ENCODE measurements at places on chromosomes 7 and 10.

GRCh38 chr7:136245327-136246004 is 268.3 kb upstream of the MTPN start:
- no peak for DNase-seq

DNA sequence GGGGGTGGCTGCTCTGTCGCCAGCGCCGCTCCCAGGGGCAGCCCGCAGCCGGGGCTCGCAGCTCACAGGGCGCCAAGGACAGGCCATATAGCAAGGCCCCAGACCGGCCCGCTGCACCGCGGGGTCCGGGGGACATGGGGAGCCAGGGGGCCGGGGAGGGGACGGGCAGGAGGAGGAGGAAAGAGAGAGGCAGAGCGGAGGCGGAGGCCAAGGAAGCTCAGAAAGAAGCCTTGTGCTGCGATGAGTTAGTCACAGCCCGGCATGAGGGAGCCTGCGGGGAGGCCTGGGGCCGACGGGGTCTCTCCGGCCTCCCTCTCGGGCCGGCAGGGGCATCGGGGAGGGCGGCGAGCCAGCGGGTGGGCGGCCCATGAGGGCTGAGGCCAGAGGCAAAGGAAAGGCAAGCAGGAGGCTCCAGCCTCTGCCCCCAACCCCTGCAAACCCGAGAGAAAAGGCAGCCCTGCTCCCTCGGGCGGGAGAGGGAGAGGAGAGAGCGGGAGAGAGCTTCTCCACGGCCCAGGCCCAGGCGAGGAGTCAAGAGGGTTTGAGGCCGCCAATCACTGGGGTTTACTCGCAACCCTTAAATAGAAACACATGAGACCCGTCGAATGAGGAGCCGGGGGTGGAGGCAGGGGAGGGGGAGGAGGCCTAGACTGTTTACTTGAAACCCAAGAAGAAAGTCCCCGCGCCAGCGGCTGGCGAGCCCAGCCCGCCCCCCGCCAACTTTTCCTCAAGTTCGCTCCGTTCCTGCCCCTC is 167.9 kb downstream of the NEURL1 start:
- peak; percentile 80 for DNase-seq

DNA sequence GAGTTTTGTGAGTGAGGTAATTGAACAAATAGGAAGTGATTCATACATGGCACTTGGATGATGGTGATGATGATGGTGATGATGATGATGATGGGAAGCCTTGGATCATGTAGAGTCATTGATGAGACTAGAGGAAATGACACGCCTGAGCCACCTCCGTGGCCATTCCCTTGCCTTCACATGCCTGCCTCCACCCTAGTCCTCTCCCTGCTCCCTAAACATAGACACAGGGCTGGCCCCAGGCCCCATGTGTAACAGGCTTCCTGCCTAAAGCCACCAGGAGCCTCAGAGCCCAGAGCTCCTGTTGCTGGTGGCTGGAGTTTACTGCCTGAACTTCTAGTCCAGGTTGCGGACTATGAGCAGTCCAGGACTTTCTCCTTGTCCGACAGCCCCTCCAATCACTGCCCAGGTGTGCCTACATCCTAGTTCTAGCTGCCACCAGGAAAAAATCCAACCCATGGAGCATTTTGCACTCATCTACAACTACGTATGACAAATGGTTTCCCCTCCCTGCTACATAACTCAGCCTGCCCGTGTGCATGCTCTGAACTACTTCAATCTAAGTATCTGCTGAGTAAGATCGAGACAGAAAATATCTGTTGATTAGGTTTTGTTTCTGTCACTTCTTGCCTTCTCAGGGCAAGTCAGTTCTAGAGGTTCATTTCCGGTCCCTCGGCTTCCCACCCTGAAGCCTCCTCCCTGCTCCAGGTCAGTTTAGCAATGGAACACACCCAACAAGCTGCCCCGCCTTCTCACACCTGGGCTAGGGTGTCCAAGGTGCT is 35.5 kb upstream of the KDM7A start:
- DNase-seq, result no peak

GRCh38 chr10:120097766-120098165 is 205.2 kb downstream of the SEC23IP start:
- DNase-seq, result no peak

- DNase-seq, result no peak
Measured at GRCh38 chr10:129332476-129332875, 134.6 kb upstream of the MGMT start.

- no peak for DNase-seq
Measured at GRCh38 chr7:115068220-115068619, 146.3 kb downstream of the MDFIC start.

DNA sequence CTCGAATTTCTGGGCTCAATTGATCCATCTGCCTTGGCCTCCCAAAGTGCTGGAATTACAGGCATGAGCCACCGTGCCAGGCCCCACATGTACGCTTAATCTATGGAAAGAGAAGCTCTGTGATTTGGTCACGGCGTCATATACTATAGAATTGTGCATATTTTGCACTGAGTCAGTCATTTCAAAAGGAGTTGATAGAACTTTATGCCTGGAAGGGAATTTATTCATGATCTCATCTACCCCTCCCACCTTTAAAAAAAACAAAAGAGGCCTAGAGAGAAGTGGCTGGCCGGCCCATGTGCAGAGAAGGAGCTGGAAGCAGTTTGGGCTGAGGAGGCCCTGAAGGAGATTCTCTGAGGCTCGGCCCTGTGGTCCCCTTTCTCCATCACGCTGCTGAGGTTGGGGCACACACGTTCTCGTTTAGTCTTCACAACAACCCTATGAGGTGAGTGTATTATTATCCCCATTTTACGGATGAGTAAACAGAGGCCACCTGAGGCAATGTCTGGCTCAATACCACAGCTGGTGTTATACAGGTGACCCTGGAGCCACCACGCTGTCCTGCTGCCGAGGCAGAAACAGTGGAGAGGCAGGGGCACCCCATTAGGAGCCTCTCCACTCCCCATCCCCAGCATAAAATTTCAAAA is 47.2 kb upstream of the ZRANB1 start:
- DNase-seq, result no peak

GRCh38 chr7:77558284-77558967 is 21.3 kb downstream of the PTPN12 start:
- no peak for DNase-seq

- peak; percentile 54 for DNase-seq
Measured at GRCh38 chr10:97701438-97702069, 12.0 kb upstream of the MARVELD1 start.

DNA sequence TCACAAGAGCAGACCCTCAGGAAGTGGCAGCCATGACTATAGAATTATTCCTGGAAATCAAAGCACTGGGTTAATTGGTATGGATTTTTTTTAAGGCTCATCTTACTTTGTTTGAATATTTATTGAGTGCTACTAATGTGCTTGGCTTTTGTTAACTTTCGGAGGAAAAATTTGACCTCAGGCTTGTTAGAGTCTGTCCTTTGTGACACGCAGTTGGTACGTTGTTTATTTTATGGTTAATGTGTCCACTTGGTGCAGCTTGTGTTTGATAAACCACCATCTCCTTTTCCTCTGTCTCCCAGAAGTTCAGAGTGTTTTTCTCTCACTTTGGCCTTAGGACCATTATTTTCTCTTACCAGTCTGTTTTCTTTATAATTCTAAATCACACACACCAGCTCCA is 268.6 kb downstream of the SDK1 start:
- DNase-seq, result no peak

DNA sequence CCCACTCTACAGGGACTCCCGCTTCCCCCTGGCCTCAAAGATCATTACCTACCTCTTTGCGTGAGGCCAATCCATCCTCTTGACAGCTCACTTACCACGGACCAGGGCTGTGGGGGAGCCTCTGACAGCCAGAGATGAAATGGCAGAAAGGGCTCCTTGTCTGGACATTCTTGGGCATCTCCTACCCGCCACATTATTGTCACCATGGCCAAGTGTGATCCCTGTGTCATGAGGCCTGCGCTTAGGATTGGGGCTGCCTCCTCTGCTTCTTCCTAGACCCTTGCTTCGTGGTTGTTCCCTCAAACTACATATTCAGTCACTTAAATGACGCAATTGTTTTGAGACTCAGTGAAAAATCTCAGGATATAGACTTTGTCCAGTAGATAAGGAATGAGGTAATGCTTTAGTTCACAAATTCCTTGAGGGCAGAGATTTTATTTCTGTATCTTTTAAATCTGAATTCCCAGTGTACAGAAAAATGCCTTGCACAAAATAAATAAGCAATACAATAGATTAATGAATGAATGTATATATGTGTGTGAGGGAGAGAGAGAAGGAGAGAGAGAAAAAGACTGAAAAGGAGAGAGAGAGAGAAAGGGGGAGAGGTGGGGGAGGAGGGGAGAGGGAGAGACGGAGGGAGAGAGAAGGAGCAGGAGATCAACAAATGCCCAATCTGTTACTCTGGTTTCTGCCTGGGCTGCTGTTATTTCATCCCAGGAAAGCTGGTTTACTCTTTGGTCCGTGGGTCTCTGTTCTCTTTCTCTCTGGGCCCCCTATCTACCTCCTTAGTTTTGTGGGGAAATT is 159.0 kb downstream of the PLXNA4 start:
- no peak for DNase-seq

- DNase-seq, result no peak
Measured at GRCh38 chr10:118792526-118792925, 37.8 kb upstream of the CACUL1 start.

GRCh38 chr10:70055550-70055949 is 2.9 kb downstream of the MACROH2A2 start:
- DNase-seq, result no peak

DNA sequence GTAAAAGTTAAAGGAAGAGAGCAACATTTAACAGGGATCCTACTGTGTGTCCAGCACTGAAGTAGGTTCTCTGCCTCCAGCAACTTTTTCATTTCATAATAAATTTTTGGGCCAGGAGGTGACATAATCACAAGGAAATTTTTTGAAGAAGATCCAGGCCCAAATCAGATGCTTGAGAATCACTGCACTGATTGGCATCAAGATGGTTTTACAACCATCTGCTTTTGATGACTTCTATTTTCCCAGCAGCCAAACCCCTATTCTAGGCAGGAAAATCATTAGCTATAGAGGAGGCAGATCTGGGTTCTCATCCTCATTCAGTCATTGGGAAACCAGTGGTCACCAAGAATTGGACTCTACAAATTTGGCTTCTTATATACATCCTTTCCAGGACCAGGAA is 79.0 kb downstream of the ARL4A start:
- DNase-seq, result no peak

- DNase-seq, result no peak
Measured at GRCh38 chr7:153245809-153246208, 486.3 kb downstream of the ACTR3B start.

DNA sequence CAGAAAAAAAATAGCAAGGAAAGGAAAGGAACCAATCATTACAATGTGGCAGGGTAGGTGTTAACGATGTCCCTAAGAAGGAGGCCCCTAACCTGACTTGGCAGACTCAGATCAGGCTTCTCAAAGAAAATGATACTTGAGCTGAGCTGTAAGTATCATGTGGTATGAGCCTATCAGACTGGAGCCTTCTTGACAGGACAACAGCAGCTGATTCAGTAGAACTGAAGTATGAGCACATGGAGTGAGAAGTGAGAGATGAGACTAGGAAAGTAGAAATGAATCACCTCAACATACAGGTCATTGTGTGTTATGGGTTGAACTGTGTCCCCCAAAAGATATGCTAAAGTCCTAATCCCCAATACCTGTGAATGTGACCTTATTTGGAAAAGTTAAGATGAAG is 66.3 kb downstream of the MTERF1 start:
- no peak for DNase-seq

GRCh38 chr7:119688831-119689230 is 584.1 kb upstream of the KCND2 start:
- no peak for DNase-seq

DNA sequence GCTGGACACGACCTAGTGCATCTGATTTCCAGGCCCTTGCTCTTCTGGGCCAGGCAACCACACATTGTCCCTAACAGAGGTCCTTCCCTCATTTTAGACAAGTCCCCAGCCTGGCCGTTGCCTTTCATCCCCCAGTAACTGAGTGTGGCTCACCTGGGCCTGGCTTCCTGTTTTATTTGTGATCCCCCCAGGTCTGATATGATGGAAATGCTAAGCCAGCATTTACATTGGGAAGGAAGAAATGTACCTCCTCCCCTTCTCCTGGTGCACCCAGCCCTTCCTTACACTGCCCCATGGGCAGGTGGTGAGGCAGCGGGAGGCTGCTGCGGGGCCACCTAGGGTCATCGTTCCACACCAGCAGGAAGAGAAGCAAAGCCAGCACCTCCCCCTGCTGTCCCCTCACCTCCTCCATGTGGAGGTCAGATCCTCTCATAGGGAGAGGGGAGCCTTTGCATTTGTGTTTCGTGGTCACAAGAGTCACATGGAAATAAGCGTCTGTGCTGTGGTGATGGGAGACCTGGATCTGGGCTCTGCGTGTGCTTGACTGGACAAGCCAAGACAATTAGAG is 108.8 kb downstream of the GLRX3 start:
- no peak for DNase-seq

DNA sequence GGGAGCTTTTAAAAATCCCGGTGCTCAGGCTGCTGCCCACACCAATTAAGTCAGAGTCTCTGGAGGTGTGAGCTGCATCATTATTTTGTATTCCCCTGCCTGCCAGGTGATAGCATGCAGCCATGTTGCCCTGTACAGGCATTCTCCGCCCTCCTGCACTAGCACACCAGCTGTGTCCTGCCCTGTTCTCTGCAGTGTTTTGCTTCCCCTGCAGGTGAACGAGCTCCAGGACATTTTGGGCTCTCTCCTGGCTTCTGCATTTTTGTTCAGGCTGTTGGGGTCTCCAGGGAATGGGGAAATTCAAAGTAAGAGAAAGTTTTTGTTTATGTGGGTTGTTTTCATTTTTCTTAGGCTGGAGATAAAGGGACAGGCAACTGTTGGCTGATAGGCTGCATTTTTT is 271.0 kb upstream of the COBL start:
- DNase-seq, result no peak

DNA sequence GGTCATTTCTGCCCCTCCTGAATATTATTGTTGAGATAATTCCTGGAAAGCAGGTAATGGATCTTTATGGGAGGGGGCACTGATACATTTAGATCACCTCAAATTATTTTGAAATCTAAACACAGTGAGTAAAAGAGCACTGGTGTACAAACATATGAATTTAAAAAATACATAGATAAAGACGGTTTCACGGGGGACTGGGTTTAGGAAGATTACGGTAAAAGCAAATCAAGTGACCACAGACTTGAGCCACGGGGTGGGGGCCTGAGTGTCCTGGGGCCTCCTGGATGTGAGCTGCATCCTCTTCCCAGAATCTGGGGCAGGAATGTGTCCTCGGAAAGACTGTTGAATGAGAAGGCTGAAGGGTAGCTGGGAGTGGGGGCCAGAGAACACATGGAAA is 219.1 kb upstream of the KLF6 start:
- DNase-seq, result no peak

GRCh38 chr7:111960984-111961383 is 245.2 kb downstream of the DOCK4 start:
- DNase-seq, result no peak

DNA sequence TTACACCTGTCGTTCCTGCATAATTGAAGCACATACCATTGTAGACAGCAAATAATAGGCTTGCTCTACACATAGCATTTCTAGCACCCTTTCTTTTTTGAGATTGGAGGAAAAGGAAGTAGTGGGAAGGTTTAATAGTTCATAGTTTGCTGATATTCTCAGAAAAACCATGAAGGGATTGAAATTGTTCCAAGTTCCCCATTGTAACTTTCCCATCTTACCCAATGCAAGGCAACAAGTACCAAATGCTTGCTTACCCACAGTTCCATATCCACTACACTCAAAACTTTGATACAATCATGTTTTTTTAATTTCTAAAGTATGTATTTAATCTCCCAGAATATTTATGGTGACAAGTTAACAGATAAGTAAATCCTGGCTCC is 13.8 kb downstream of the CYP3A5 start:
- DNase-seq, result no peak

- DNase-seq, result peak; percentile 16
Measured at GRCh38 chr7:117385363-117386109, 41.8 kb downstream of the ASZ1 start.
